ENCODE measurements at places on chromosomes 6 and 20.
A peak's percentile ranks its signal among the peaks of the same experiment; 100 is the strongest.

DNA sequence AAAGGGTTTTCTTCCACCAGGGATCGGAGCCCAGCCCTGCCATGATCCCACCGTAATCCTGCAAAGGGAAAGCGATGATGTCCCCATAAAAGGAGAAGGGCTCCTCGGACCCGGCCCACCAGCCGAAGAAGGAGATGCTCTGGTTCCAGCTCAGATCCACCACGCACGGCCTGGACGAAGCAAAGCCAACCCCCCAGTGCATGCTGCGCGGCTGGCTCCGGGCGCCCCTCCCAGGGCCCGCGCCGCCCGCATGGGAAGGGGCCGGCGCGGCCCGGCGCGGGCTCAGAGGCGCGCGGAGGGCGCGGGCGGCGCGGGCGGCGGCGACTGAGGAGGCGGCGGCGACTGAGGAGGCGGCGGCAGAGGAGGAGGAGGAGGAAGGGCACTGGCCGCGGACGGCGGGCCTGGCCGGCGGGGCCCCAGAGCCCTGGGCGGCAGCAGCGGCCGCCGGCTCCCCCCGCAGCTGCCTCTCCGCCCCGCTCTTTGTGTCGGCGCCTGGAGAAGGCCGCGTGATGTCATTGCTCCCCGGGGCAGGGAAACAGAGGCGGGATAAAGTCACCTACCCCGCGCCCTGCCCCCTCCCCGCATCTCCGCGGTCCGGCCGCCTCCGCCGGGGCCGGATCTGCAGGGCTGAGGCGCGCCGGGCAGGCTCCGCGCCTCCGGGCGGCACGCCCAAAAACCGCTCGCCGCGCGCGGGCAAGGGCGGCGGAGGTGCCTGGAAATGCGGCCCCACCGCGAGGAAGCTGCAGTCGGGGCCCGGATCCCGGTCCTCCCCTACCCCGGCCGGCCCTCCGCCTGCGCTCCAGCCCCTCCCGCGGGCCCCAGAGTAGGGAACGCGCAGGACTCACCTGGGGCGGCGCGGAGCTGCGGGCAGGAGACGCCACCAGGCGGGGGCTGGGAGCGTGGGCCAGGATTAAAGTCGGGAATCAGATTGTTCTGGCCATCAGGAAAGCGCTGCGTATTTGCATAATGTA is at the start of gene FAXC:
TSS of gene FAXC (minus strand) at position 504 of the 971 bp plus-strand sequence. CDS start at position 202, 302 bp downstream.
- no peak for DNase-seq

GRCh38 chr6:143218233-143218632 is 157.5 kb downstream of the AIG1 start:
- no peak for DNase-seq

DNA sequence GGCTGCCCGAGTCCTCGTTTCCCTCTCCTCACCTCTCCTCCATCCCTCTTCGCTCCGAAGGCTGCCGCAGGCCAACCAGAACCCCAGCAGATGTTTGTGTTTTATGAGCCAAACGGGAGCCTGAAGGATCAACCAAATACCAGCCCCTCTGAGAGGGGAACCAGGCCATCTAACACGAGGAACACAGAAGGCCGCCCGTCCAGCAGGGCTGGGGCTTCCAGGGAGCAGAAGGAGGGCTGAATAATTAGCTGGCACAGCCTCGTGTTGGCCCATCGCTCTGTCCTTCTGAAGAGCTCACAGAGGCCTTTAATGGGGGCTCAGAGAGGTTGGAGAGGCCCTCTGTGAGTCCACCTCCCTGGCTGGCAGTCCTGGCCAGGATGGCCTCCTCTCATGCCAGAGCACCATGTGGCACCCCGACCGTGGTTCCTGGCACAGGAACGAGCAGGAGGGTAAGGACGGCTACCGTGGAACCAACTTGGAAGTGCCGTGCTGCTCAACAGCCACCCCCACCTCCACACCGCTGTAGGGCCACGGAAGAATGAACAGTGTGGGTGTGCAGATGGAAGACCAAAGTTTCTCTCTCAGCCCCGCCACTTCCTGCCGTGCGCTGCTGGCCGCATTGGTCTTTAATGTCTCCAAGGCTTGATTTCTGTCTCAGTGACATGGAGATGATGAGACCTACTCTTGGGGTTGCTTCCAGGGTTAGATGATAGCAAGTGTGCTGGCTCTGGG is 155.2 kb downstream of the SCML4 start:
- DNase-seq, result no peak

DNA sequence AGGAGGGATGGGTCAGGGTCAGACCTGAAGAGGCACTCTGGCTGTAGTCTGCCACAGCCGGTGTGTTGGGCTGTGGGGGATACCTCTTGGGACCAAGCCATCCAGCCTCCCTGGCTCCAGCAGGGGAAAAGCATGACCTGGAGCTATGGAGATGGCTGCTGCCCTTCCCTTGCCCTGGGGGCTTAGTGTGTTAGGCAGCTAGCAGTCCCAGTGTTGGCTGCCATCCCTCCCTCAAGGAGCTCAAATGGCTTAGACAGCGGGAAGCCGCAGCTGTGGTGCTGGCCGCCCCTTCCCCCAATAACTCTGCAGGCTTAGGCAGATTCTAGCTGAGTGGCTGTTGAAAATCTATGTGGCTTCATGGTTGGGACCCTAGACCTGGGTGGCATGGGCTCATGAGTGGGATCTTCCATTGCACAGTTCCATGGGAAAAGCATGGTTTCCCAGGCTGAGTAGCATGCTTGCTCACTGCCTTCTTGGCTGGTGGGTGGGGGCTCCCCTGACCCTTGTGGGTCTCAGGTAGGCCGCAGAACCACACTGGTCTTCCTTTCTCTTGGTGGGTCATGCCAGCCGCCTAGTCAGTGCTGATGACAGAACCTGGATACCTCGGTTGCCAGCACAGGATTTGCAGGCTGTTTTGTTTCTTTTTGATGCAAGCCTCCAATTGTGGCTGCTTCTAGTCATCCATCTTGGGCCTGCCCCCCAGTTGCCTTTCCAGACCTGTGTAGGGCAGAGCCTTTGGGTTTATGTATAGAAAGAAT is 69.0 kb upstream of the AHI1 start:
- no peak for DNase-seq

- no peak for DNase-seq
These were observed 142.6 kb upstream of the RPS6KA2 start for GRCh38 chr6:166769648-166770047.

- DNase-seq, result no peak
These were observed 122.8 kb upstream of the ZNF217 start for GRCh38 chr20:53716395-53716794.

DNA sequence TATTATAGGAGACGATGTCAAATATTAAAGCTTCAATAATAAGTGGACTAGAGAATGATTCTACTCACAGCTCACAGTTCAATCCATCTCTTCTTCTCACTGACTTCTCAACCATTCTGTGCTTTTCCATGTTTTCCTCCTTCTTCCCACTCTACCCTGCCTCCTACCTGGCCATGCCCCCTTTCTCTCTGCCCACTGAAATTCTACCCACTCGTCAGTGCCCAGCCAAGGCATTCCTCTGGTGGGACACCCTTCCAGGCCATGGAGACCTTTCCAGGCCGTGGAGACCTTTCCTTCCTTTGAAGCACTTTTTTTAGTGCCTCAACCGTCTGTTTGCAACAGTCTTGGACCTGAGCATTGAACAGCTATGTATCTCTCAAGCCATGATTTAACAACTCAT is 18.5 kb downstream of the BACH2 start:
- DNase-seq, result no peak

DNA sequence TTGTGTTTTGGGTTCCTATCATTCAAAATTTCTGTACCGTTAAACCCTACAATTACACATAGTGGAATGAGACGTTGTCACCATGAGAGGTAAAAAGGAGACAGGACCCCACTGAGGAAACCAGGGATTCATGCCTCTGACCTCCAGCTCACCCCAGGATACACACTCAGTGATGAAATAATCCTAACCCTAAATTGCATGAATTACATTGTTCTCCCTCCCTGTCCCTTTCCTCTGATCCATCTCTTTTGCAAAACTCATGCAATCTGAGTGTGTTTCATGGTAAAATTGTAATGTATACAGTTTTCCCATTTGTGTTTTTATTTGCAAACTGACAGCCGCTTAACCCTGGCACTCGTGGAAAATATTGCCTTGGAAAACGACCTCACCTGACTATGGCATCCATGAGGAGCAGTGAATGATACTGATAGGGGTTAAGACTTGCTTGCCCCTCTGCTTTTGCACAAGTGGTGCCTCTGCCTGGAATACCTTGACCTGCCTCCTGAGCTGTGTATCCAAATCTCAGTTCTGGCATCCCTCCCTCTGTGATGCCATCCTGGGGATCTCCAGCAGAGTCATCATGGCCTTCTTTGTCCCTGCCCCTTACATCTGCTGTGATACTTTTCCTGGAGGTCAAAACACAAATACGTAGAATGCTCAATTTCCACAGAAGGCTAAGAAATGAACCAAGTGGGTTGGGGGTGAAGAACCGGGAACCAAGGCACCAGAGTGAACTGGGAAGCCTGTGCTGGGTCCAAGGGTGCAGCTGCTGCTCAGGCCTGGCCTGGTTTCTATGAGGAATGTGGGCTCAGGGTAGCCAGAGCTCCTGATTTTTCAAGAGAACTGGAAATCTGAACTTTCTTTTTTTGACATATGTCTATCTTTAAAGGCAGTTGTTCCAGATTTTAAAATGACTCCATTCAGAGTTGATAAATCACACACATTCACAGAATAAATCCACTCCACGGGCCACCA is 211.6 kb upstream of the ZNF217 start:
- DNase-seq, result no peak

- no peak for DNase-seq
These were observed 13.1 kb downstream of the CYB5R4 start for GRCh38 chr6:83872386-83873118.

- DNase-seq, result peak; percentile 58
These were observed 512 bp downstream of the TAP1 start for GRCh38 chr6:32852844-32853540.

DNA sequence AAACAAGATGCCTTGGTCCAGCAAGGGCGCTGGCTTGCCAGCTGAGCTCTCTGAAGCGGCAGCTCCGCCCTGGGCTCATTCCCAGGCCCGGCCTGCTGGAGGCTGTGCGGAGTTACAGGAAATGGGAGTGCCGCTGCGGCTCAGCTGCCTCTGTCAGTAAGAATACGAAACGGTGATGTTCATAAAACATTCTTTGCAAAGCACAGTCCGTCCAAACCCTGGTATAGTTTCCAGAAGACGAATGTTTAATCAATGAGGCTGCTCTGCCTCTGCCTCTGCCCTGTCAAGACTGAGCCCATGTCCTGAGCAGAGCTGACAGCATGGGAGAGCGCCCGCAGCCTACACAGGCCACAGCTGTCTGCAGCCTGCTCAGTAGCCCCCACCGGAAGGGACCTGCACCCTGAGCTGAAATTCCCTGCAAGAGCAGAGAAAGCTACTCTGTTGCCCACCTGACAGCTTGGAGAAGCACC is 153.3 kb upstream of the SNX9 start:
- DNase-seq, result no peak

GRCh38 chr6:11978169-11978987 is 33.7 kb upstream of the HIVEP1 start:
- DNase-seq, result no peak

DNA sequence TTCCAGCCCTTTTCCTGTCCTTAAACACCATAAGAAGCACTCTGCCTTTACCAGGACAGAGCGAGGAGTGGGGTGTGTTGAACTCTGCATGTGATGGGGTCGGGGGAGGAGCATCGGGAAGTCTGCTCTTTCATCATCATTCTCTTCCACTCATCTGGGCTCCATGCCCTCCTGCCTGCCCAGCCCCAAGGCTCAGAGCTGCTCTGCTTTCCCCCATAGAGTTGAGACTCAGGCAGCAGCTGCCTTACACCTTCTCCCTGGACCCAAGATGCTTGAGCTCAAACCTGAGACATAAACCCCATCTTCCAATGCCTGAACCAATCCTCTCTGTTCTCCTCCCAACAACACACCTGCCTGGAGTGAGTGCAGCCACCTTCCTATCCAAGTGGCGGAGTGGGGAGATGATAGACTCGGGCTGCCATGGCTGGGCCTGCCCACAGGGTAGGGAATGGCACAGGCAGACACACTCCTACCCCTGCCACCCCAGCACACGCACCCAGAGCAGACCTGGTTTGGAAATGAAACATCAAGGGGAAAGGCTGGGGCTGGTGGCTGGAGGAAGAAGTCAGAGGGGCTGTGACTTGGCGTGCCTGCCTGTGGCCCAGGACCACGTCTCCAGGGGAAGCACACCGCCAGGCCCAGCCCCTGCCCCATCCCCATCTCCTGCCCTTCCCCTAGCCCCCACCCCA is 28.4 kb downstream of the TFEB start:
- no peak for DNase-seq

DNA sequence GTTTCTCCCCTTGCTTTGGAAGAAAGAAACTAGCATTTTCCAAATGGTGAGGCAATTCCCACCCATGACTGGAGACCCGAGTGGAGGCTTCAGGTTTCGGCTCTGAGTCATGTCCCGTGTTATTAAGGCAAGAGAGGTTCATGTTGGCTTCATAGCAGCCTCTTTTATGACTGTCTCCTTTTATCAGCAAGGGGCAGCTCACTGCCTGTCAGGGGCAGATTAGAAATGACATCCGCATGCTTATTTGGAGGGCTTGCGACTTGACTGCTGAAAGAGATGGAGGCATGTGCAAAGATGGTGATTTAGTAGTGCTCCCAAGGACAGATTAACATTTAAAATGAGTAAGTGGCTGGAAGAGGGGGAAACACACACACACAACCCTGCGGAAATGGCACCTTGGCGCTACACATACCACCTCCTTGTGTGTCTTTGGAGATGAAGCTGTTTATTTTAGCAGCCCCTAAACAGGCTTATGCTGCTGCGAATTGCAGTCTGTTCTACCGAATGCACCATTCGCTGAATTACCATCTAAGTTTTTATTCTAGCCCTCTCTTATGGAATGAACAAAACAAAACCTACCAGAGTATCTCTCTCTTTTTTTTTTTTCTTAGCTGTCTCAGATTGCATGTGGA is 52.1 kb upstream of the VSTM2L start:
- DNase-seq, result no peak

DNA sequence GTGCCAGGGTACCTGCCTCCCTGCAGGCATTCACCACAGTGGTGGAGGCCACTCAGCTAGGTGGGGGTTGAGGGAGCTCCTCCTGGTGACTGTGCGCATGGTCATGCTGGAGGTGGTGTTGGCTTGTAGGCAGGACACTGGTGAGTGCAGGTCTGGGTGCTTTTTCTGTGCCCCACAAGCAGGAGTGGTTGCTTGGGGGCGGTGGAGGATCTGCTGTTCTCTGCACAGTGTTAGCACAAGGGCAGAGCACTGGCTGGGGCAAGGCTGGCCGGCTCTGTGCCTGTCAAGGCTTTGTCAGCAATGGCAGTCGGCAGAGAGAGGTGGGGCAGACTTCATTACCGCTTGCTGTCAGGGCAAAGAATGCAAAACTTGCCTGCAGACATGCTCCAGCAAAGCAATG is 632.1 kb upstream of the ID4 start:
- no peak for DNase-seq

- DNase-seq, result no peak
These were observed 1.8 kb downstream of the HSPA12B start for GRCh38 chr20:3734111-3734843.

DNA sequence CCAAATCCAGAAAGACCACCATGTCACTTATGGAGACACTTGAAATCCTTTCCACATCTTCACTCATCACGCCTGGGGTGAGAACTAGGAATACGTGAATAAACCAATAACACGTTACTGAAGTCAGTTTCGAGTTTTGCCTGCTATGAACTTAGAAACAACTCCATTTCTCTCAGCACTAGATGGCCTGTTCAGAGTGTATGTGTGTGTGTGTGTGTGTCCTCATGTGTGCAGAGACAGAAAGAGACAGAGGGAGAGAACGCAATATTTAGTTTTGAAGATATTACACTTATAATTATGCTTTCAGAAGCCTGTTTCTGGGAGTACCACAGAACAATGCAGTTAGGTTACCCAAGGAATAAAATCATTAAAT is 81.2 kb upstream of the CCN6 start:
- DNase-seq, result peak; percentile 21
